ENCODE measurements at places on chromosomes 1 and 21.

DNA sequence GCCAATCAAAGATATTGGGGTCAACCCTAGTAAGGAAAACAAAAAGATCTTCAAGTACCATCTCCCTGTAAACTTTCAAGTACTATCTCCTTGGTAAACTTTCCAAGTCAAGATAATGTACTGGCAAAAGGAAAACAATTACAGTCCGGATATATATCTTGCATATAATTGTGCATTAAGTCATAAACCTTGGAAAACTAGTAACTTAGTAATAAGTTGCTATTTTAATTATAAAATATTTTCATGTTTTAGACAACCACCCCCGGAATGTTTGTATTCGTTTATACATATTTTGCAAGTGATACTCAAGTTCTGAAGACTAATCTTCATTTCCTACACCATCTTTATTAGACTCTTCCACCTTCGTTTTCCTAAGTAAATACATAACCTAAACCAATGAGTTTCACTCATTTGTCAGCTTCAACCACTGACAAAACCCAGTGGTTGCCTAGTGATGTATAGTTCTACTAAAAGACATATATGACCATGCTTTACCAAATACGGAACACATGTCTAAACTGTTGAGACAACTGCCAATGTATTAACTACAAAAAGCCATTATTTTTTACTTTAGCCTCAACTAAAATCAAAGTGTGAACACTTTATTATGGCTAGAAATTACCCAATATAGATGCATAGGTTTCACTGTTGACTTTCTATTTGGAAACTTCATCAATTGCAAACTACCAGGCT is 1.7 kb downstream of the AKT3 start:
- DNase-seq = no peak

GRCh38 chr1:155697046-155697445 is 8.2 kb downstream of the DAP3 start:
- DNase-seq = no peak

DNA sequence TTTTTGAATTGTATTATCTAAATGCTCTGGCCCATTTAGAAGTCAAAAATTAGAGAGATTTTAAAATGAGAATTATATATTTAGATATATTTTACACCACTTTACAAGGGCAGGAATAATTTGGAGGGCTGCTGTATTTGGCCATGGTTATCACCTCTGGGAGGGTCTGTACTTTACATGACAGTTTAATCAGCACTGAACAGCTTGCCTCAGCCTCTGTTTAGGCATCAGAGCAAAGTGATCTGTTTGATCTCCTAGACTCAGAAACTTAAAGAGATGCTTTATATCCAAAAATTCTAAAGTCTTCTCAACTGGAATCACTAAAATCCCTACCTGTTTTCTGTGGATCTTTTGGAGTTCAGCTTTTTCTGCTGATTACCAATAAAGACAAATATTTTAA is 5.4 kb upstream of the SPTA1 start:
- DNase-seq = no peak

DNA sequence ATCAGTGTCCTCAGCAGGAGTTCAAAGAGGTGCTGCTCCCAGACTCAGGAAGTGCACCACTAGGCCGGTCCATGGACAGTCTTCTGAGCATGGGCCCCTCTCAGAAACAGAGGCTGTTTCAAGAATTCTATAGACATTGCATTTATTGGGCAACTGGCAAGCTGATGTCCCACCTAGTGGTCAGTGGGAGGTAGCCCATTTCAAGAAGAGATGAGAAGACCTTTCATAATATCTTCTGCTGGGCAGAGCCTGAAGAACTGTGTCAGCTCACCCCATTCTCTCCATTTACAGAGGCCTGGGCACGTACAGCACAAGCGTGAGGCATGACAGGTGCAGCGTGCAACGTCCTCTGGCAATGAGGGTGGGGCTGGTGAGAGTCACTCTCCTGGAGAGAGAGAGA is 216.0 kb downstream of the DYRK1A start:
- DNase-seq = no peak

DNA sequence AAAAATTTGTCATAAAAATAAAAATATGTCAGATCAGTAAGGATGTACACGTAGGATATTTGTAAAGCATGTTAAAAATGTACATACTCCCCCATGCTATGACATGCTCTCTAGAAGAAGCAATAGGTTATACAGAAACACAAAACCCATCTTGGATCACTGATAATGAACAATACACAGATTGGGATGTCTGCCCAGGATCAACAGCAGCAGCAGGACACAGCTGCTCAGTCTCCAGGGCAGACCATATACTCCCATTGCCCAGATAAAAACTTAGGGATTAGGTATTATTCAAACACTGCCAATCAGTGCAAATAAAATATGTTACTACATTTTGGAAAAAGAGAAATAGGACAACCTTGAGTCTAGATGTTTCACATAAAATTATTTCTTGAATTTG is 39.0 kb downstream of the DAB1 start:
- no peak for DNase-seq

GRCh38 chr1:10682449-10683309 is 113.8 kb downstream of the CASZ1 start:
- no peak for DNase-seq

- no peak for DNase-seq
These were observed 337.9 kb downstream of the TBX15 start for GRCh38 chr1:118650107-118650807.

GRCh38 chr1:182446033-182446669 is 3.8 kb upstream of the RGSL1 start:
- DNase-seq = peak; percentile 16

GRCh38 chr1:71944006-71944405 is 338.3 kb downstream of the NEGR1 start:
- DNase-seq = no peak

- no peak for DNase-seq
These were observed 30.4 kb downstream of the RAP1GAP start for GRCh38 chr1:21638531-21639341.

GRCh38 chr1:42153624-42154023 is 414 bp downstream of the GUCA2B start:
- no peak for DNase-seq

DNA sequence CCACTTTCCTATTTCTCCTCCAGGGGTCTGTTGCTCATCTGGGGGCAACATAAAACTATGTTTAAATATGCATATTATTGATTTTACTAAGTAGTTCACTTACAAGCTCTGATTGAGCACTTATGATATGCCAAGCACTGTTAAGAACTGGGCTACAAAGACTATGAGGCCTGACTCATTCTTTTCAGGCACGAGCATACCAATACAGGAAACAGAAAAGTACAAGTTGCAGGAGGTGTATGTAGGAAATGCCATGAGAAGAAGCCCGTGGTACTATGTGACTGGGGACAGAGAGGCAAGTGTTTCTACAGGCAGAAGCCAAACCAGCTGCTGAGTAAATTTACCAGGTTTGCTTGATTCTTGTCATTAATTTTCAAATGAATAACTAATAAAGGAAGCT is 120.4 kb upstream of the PTGFR start:
- DNase-seq = no peak

DNA sequence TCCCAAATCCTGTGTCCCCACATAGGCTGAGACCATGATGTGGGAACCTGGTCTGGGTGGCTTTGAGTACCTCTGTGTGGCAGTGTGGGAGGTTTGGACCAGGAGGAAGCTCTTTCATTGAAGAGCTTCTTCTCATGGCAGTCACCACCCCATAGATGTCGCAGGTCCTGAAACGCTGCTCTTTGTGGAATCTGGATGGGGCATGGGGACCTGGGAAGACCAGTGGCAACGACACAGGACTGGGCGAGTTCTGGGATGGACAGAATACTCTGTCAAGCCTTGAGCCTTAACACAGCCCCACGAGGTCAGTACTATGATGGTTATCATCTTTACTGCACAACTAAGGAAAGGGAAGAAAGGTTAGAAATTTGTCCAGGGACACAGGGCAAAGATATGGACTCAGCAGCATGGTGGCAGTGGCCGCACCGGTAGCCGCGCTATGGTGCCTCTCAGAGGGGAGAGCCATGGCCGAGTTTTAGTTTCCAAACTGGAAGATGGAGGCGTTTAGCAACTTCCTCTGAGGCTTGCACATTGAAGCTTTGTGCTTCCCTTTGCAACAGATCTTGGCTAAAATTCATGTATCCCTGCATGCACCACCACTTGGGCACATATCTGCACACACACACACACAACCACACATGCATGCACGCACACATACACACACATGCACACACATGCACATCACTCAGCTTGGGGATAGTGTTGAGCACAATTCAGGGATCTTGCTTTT is 117.7 kb upstream of the C1orf174 start:
- no peak for DNase-seq

DNA sequence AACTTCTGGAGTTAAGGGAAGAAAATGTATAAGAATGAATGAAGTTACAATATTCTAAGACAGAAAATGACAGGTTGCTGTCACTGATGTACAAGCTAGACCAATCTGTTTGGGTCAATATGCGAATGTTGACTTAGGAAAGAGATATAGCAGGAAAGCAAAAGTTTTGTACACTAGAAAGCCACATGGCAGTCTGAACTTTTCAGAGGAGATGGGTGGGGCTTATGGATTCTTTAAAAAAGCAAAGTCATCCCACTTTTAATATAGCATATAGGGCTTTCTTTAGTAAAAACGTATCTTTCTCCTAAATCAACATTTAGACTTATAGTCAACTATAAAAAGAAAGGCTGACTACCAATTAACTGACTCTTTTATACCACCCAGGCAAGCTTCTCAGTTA is 381.2 kb downstream of the PTPRC start:
- DNase-seq = no peak

- DNase-seq = no peak
These were observed 1.5 kb downstream of the FABP3 start for GRCh38 chr1:31371121-31371959.

DNA sequence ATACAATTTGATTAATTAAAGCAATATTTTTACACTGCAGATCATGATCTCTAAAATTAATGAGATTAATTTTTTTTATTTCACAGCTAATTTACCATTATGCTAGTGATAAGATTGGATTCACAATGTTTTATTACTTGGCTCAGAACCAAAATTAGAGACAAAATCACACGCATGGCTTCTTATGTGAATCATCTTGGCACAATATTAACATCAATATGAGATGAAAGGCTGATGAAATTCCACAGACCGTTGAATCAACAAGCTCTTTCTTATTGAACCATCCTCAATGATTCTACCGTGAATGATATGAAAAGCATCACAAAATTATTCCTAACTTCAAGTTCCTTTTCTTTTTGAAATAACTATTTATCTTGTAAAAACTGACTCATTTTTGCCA is 544.9 kb downstream of the KCNT2 start:
- no peak for DNase-seq

DNA sequence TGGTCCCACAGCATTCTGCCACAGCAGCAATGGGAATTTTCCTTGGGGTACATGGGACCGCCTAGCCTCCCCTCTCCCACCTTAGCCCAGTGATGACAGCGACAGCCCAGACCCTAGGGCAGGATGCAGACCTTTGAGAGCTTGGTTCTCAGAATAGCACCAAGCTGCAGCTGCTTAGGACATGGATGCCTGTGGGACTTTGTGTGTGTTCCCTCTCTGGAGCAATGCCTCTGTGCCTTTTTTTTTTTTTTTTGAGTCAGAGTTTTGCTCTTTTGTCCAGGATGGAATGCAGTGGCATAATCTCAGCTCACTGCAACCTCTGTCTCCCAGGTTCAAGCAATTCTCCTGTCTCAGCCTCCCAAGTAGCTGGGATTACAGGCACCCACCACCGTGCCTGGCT is 44.2 kb upstream of the AK4 start:
- no peak for DNase-seq

- no peak for DNase-seq
These were observed 26.8 kb downstream of the PTTG1IP start for GRCh38 chr21:44846485-44847260.

DNA sequence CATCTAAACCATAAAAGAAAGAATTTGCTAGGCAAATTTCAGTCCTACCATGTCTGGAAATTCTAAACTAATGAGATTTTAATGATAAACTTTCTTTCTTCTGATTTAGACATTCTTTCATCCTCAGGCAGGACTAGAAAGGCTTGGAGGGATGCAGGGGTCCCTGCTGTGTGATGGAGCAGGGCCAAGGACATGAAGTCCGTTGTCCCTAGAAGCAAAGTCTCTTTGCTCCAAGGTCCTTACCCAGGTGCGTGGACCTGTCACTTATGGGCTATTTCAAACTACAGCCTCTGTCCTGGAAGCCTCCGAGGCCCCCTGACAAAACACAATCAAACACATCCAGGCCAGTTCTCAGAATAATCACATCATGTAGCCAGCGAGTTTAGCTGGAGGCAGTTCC is 26.6 kb downstream of the URB1 start:
- DNase-seq = no peak

DNA sequence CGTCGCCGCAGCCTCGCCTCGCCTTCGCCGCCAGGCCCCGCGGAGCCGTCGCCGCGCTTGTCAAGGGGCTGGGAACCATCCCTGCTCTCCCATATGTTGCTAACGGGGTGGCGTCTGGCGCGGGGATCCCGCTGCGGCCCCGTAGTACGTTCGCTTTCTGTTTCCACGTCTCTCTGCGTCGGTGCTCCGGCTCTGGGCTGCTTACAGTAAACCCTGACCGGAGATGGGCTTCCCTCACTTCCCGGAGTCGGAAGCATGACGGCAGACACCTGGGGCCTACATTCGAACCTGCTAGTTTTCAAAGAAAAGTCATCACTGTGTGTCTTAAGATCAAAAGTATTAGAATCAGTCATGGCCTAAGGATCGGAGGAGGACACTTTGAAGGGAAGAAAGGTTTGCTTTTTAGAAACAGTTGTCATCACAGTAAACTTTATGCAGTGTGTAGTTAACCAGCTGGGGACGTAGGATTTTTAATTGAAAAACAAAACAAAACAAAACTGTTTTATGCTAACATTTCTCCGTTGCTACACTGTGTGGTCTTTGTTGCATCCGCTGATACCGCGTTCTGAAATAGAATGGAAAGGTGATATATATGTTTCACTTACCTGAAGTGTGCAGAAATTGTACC is 69.0 kb downstream of the SLC35A3 start:
- DNase-seq = no peak

DNA sequence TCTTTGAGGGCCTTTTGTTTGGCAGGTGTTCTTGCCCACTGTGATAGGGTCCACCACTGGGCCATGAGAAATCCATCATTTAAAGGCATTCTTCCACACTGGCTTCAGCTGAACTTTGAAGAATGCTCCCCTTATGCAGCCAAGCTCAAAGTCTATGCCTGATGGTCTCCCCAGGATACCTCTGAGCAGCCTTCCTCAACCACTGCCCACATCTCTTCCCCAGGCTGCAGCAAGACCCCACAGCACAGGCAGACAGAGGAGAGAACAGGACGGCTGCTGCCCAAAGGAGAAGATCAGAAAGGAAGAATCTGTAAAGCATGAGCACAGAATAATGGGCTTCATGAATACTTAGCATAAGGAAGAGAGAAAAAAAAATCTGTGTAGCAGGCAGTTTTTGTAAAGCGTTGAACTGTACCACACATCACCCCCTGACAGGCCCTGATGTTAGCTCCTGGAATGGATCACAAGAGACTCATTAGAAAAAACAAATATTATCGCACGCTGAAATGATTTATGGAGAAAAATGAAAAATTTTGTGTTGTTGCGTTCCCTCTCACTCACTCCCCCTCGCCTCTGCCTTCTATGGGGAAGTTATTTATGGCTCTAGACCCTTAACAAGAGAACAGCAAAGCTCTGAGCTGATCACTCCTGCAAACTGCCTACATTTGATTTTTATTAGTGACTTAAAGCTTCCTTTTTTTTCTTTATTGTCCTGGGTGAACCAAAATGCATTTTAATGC is 134.1 kb downstream of the TMEM53 start:
- no peak for DNase-seq

GRCh38 chr1:7785108-7785507 is 1.0 kb downstream of the PER3 start:
- DNase-seq = no peak

GRCh38 chr1:95071539-95071938 is 1.2 kb downstream of the ALG14 start:
- DNase-seq = no peak

GRCh38 chr1:53276153-53276901 is 38.0 kb upstream of the MAGOH start:
- no peak for DNase-seq

Data from nephron progenitor cell (in vitro differentiated cells).